ENCODE measurements at places on chromosomes 11 and 22.

DNA sequence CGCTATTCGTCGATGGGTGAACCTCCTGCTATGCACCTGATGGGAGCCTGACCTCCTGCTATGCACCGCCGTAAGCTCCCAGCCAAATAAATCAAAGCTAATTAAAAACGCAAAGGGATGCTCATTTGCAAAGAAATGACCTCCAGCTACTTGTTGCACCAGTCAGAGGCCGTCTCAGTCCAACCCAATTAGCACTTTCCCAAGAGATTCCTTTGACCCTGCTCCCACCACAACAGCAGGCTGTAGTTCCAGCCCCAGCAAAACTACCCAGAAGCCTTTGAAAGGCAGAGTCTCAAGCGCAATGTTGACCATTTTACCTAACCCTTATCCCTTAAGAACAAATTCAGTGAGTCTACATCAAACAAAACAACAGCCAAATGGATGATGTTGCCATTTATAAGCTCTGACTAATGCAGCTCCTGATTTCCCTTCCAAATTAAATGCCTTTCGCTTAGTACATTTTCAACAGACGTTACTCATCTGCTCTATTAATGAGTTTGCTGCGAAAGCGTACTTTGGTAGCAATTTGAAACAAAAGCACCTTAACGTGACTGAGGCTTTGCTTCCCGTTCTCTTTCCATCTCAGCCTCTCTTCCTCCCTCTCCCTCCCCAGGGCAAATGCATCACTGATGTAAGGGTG lies 17.2 kb upstream of the BSX start:
- no peak for DNase-seq

DNA sequence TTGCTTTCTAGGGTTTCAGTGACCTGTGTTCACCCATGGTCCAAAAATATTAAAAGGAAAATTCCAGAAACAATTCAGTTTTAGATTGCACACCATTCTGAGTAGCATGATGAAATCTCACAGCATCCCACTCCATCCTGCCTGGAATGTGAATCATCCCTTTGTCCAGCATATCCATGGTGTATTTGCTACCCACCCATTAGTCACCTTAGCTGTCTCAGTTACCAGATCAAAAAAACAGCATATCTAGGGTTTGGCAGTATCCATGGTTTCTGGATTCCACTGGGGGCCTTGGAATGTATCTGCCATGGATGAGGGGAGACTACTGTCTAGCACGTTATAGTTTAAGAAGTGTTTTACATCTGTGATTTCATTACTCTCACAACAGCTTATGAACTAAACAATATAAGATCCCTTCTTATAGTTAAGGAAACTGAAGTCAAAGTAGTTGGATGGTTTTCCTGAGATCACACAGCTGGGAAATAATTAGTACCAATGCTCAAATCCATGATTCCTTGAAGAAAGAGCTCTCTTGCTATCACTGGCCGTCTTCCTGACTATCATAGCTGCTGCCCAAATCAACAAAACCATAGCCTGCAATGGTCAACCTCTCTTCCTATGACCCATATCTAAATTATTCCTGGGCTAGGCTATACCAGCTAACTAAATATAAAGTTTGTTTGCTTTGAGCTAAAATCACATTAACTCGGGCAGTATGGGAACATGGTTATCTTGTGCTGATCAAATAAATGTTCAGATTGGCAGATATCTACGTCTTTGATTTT lies 122.6 kb downstream of the MICAL2 start:
- DNase-seq = no peak

- DNase-seq = no peak
These were observed 45.5 kb downstream of the BID start for GRCh38 chr22:17728786-17729185.

DNA sequence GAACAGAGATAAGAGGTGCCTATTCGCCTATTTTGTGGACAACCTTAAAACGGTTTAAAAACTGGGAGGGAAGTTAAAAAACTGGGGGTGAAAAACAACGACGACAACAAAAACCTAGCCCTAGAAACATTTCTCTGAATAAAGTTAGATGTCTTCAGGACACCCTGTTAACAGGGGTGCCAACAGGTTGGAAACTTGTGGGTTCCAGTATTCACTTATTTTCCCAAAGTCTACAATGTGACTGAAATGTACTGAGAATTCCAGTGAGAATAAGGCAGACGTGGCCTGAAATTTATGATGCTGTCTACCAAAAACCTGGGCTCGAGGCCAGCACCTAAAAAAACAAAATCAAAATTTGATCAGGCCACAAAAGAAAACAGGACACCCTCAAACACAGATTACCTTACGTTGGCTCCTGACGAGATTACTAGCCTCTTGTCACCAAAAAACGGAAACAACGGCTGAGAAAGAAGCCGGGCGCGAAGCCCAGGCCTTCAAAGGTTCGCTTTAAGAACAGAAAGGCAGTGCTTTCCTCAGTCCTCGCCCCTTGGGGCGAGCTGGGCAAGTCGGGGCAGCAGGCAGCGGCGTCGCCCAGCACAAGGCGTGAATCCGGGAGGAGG lies 906 bp downstream of the CCDC90B start:
- DNase-seq = no peak

GRCh38 chr11:48013269-48013901 lies 33.0 kb downstream of the PTPRJ start:
- DNase-seq = peak; percentile 85

DNA sequence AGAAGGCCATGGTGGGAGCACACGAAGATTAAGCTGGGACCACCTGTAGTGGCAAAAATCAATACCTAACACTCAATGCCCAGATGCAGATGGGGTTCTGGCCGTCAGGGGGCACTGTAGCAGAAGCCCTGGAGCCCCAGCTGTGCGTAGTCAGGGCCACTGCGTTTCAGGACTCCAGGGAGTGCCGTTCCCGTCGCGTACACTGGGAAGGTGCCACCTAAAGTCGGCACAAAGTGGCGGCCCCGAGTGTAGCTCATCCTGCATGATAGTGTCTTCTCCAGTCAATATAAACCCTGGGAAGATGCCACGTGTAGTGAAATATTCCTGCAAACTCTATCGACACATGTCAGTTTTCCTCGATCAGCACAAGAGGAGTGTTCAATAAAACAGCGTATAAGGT lies 123.8 kb upstream of the NTM start:
- peak; percentile 0 for DNase-seq

DNA sequence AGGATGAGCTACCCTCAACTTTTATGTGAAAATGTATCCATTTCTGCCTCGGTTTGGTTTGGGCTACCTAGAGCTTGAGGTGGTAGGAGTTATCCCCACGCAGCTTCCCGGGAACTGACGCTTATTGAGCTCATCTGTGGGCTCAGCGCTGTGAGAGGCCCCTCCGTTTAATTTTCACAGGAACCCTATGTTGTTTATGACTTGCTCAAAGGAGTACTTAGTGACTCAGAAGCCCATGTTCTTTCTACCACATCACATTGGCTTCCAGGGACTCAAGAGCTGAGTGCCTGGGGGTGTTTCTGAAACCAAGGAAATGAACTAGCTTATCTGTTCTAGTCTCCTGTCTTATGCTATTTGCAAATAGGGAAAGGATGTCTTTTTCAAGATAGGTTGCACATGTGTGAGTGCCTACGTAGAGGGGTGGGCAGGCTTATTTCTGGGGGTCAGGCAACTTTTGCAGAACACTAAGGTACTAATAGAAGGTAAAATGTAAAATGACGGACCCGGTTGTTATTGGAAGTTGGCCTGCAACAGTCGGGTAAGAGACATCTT lies 40.5 kb downstream of the MICAL2 start:
- DNase-seq = no peak

DNA sequence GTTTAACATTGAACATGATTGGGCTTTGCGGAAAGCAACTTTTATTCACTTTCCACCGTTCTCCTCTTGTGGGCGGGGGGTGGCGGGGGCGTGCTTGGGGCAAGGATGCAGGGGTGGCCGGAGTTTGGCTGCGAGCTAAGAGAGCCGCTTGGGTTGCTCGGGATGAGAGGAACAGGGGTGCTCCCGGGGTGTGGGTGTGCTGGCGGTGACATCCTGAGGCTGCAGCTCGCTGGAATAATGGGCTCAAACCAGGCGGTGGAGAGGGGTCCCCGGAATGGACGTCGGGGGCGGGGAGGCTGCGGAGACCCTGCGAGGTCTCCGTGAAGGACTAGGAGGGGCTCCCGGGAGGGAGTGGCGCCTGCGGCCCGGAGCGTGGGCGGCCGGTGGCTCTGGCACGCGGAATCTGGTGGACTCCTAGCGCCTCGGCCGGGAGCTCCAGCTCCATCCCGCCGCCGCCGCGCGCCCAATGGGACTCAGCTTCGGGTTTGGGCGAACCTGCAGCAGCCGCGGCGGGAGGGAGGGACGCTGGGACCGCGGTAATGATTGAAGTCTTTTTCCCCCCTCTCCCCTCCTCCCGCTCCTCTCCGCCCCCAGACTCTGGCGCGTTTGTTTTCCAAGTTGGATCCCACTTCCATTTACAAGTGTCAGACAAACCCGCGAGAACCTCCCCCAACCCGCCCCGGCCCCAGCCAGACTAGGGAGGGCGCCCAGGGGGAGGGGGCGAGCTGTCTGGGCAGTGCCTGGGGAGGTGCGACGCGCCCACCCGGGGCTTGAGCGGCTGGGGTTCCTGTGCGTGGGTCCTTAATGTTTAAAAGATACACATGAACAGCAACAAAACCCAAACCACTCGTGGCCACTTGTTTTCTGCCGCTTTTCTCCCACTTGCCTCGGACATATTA lies 2.0 kb downstream of the FAT3 start:
- DNase-seq = no peak

DNA sequence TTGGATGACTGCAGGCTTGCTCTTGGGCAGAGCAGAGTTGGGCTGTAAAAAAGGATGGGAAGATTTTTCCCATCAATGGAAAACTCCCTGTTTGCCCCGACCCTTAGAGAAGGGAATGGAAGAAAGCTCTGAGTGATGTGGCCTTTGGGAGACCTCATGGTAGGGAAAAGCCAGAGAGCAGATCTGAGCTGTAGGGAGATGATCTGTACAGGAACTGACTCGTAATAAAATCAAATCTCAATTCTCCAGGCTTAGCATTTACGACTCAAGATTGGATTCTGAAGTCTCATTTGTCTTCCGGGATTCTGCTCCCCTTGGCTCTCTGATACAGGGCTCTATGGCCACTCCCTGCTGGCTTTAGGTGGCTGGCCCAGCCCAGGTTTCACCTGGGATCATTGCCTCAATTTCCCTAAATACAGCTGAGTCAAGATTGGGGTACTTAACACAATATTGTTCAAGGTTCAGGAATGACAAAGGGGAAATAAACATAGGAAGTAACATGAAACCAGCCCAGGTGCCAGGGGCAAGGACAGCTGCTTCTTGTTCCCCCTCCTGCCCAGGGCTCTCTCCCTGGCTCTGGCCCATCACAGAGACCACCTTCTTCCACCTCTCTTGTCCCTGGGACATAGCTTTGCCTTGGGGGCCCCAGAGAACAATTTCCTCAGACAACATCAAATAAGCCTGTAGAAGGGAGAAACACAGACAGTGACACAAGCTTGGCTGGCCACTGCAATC lies 38.4 kb upstream of the THY1 start:
- DNase-seq = no peak

GRCh38 chr11:26473216-26474194 lies 98.6 kb downstream of the MUC15 start:
- no peak for DNase-seq

- no peak for DNase-seq
These were observed 429 bp downstream of the SLC39A13 start for GRCh38 chr11:47408598-47409439.

DNA sequence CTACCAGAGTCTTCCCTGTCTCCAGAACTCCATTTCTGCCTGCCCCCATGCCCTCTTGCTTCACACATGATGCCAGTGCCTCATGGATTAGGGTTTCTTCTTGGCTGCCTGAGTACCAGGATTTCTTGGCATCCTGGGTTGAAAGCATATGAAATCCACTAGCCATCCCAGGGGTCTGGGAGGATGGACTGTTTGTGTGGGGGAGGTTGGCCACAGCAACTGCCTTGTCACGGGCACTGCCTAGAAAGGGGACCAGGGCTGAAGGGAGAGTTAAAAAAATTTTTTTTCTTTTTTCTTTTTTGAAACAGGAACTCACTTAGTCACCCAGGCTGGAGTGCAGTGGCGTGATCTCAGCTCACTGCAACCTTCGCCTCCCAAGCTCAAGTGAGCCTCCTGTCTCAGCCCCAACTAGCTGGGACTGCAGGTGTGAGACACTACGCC lies 4.2 kb downstream of the USP35 start:
- peak; percentile 14 for DNase-seq

DNA sequence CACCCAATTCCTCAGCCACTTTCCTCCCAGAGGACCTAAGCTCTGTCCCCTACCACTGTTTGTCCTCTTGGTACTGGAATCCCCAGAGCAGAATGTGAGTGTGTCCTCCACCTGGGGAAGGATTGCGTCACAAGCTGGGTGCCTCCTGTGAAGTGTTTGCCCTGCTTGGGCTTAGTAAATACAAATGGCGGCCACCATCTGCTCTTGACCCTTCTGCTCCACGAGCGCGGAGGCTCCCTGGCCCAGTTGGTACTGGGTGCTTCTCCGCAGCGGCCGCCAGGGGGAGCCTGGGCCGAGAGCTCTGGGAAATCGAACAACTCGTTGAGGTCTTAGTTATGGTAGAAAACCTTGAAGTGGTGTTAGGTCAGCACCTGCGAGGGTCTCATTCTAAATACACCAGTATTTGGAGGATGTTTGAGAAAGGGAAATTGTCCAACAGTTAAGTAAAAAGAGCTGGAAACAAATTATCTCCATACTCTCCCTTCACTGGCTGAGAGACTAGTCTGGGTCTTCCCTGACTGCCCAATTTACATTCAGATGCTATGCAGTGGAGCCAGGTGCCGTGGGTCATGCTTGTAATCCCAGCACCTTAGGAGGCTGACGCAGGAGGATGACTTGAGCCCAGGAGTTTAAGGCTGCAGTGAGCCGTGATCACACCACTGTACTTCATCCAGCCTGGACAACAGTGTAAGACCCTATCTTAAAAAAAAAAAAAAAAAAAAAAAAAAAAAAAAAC lies 74.6 kb upstream of the TEAD1 start:
- peak; percentile 29 for DNase-seq

DNA sequence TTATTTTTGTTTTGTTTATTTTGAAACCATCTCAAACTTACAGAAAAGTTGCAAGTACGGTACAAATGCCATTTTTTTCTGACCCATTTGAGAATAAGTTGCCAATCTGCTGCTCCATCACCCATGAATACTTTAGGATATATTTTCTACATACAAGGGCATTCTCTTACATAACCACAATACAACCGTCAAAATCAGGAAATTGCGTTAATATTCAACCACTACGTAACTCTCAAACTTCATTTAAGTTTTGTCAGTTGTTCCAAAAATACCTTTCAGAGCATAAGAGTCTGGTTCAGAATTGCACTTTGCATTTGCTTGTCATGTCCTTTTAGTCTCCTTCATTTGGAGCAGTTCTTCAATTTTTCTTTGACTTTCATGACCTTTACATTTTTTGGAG lies 194.3 kb upstream of the BDNF start:
- peak; percentile 70 for DNase-seq

GRCh38 chr11:44066732-44067141 lies 667 bp downstream of the ACCS start:
- DNase-seq = peak; percentile 27

GRCh38 chr22:19892257-19892879 lies 37.7 kb upstream of the GNB1L start:
- DNase-seq = no peak

DNA sequence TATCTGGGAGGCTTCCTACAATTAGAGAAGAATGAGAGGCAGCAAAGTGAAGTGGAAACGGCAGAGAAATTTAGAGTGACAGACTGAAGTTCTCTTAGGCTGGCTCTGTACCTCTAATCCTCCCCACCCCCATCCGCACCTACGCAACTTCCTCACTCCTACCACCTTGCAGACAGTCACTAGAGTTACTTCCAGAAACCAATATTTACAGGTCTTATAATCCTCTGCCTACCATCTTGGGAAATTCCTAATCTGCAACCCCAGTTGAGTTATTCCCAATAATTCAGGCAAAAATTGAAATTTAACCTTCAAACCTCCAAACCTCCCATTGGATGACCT lies 71.7 kb downstream of the PAK1 start:
- DNase-seq = no peak

GRCh38 chr11:115220911-115221310 lies 283.3 kb downstream of the CADM1 start:
- DNase-seq = no peak

Data from AML-193 (cell line).